ENCODE measurements at places on chromosomes 3 and 15.

GRCh38 chr3:111720681-111721380 lies 125.7 kb upstream of the ZBED2 start:
- no peak for DNase-seq

DNA sequence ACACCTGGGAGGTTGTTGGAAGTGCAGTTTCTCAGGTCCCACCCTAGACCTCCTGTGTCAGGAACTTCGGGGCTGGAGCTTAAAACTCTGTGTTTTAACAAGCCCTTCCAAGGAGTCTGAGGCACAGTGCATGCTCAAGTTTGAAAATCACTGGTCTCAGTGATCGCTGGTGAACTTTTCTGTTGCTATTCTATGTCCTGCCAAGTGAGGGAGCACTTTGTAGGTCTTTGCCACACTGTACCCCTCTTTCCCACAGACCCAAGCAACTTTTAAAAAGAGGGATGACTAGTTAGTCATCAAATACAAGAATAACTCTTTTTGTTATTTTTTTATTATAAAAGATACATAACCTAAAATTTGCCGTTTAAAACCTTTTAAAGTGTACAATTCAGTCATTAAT lies 133.7 kb downstream of the AGBL1 start:
- no peak for DNase-seq

- DNase-seq: no peak
Measured at GRCh38 chr15:56988219-56988618, 69.8 kb downstream of the TCF12 start.

- no peak for DNase-seq
Measured at GRCh38 chr3:147008886-147009285, 397.5 kb downstream of the ZIC4 start.

DNA sequence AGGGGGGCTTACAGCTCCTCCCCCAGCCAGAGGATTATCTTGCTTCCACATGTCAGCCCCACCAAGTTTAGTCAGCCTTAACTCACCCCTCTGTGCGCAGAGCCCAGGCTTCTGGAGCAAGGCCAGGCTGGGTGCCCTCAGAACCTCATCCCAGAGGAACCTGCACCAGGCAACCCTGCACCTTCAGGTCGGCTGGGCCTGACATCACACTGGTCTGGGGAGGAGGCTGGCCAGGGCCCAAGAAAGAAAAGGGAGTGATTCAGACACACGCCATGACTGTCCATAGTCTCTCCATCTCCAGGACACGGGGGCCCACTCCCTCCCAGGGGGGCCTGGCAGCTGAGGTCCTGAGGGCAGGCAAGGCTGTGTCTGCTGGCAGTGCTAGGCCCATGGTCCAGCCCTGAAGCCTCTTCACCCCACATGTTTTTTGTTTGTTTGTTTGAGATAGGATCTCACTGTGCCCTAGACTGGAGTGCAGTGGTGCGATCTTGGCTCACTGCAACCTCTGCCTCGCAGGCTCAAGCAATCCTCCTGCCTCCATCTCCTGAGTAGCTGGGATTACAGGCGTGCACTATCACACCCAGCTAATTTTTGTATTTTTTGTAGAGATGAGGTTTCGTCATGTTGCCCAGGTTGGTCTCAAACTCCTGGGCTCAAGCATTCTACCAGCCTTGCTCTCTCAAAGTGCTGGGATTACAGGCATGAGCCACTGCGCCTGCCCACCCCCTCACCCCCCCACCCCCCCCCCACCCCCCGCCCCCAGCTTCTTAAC lies 11.1 kb downstream of the TNK2 start:
- no peak for DNase-seq

GRCh38 chr15:76208084-76208785 lies 103.0 kb downstream of the ETFA start:
- DNase-seq: no peak

GRCh38 chr3:196440696-196441095 lies 8.5 kb upstream of the UBXN7 start:
- no peak for DNase-seq

GRCh38 chr3:13480340-13481318 lies 523 bp downstream of the HDAC11 start:
- DNase-seq: peak; percentile 17
